ENCODE measurements at places on chromosomes 12 and 14. TPM values are rescaled to one million over a fixed set of nuclear protein-coding genes. Genes with fewer than 3 reads are reported as not detected.

DNA sequence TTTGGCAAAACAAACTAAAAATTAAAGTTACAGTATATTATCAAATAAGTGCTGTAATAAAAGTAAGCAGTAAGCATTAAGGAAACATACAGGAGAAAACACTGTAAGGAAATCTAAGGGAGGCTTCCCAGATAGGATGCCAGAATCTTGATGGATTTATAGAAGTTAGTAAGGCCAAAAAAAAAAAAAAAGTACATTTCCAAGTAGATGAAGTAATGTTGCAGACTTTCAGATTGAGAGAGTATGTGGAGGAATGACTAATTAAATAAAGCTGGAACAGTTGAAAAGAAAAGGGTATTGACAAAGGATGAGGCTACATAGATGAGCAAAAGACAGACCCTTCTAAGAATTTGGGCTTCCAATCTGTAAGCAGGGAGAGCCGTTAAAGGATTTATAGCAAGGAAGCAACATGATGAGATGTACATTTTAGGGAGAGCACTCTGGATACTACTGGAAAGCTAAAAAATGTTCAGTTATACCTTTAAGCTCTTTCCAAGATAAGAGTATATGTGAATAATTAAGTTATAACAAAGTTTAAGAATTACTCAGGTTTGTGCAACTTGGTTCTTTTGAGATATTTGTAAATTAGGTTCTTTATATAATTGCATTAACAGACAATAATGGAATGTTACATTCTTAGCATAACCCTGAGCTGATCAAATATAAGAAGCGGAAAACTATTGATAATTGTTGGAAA lies 87.5 kb upstream of the MON2 start:
- H3K27me3 ChIP-seq = no peaks in the 10 kb centered on the region
- H3K4me3 ChIP-seq = peak overlapping the region; percentile 17
- H3K36me3 ChIP-seq = peaks cover 59% of the 10 kb centered on the region
- no peak for DNase-seq
- H3K27ac ChIP-seq = peak overlapping the region; percentile 9

- DNase-seq = no peak
- no peak overlapping the region for H3K4me3 ChIP-seq
- H3K4me1 ChIP-seq = peaks cover 11% of the 10 kb centered on the region
- H3K36me3 ChIP-seq = peaks cover 57% of the 10 kb centered on the region
Measured at GRCh38 chr12:56286044-56286830, 13.9 kb downstream of the CS start.

- no peaks in the 10 kb centered on the region for H3K36me3 ChIP-seq
- peak overlapping the region; percentile 81 for H3K27ac ChIP-seq
- peak overlapping the region; percentile 77 for H3K4me3 ChIP-seq
- DNase-seq = no peak
- peaks cover 25% of the 10 kb centered on the region for H3K4me1 ChIP-seq
- no peaks in the 10 kb centered on the region for H3K27me3 ChIP-seq
Measured at GRCh38 chr14:89364316-89364715, 52.7 kb downstream of the FOXN3 start.

ZFHX2 gene
- 0.42 TPM for total RNA-seq

GRCh38 chr12:50051101-50051806 lies 6.1 kb upstream of the ASIC1 start:
- peaks cover 27% of the 10 kb centered on the region for H3K27me3 ChIP-seq
- DNase-seq = no peak
- no peaks in the 10 kb centered on the region for H3K36me3 ChIP-seq

DNA sequence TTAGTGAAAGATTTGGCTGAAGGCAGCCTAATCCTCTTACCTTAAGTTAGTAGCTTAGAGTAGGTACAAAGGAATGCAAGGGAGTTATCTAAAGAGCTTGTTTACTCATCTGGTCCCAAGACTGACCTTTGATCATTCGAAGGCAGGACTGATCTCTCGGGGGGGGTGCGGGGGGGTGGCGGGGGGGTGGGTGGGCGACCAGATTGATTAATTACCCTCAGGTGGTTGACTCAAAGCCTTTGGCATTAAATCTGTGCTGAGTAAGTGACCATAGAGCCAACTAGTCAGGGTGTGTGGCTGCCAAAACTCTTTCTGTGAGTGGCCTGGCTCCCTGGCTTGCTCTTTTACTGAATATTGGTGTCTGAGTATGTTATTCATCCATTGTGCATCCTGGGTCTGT lies 731.9 kb upstream of the FBXO33 start:
- H3K4me1 ChIP-seq = no peaks in the 10 kb centered on the region
- no peak overlapping the region for H3K27ac ChIP-seq
- no peaks in the 10 kb centered on the region for H3K27me3 ChIP-seq
- no peaks in the 10 kb centered on the region for H3K36me3 ChIP-seq
- no peak for DNase-seq

SYNDIG1L gene
- total RNA-seq = not detected

FGF23 gene
- total RNA-seq = not detected

HOXC9 gene
- not detected for total RNA-seq

- DNase-seq = no peak
- H3K4me1 ChIP-seq = peaks cover 29% of the 10 kb centered on the region
- no peaks in the 10 kb centered on the region for H3K36me3 ChIP-seq
- no peaks in the 10 kb centered on the region for H3K27me3 ChIP-seq
- peak overlapping the region; percentile 60 for H3K27ac ChIP-seq
- H3K4me3 ChIP-seq = peak overlapping the region; percentile 63
Measured at GRCh38 chr14:71554959-71555612, 377.1 kb upstream of the RGS6 start.

DNA sequence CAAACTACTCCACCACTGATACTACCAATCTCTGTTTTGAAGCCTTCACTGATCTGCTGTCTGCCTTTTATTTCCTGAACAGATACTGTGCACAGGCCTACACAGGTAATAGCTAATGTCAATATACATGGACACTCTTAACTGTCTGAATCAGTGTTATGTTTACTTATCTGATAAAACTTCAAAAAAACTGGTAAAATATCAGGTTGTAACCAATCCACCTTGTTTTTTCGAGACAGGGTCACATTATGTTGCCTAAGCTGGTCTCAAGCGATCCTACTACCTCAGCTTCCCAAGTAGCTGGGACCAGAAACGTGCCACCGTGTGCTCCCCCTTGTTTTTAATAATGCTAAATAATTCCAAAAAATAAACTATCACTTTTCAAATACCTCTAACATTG lies 43.5 kb downstream of the HECTD1 start:
- H3K27me3 ChIP-seq = no peaks in the 10 kb centered on the region
- H3K27ac ChIP-seq = no peak overlapping the region
- no peaks in the 10 kb centered on the region for H3K4me1 ChIP-seq
- DNase-seq = no peak
- H3K4me3 ChIP-seq = no peak overlapping the region

DNA sequence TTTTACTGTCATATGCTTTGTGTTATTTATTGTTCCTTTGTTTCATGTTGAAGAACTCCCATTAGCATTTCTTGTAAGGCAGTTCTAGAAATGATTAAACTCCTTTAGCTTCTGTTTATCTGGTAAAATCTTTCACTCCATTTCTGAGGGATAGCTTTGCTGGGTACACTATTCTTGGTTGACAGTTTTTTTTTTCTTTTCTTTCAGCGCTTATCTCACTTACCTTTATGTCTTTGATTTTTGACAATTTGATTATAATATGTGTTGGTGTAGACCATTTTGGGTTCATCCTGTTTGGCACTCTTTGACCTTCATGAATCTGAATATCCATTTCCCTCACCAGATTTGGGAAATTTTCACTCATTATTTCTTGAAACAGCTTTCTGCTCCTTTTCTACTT lies 16.2 kb downstream of the FBXO33 start:
- DNase-seq = no peak
- peaks cover 4% of the 10 kb centered on the region for H3K4me1 ChIP-seq
- no peak overlapping the region for H3K4me3 ChIP-seq
- H3K27ac ChIP-seq = no peak overlapping the region
- no peaks in the 10 kb centered on the region for H3K27me3 ChIP-seq

DNA sequence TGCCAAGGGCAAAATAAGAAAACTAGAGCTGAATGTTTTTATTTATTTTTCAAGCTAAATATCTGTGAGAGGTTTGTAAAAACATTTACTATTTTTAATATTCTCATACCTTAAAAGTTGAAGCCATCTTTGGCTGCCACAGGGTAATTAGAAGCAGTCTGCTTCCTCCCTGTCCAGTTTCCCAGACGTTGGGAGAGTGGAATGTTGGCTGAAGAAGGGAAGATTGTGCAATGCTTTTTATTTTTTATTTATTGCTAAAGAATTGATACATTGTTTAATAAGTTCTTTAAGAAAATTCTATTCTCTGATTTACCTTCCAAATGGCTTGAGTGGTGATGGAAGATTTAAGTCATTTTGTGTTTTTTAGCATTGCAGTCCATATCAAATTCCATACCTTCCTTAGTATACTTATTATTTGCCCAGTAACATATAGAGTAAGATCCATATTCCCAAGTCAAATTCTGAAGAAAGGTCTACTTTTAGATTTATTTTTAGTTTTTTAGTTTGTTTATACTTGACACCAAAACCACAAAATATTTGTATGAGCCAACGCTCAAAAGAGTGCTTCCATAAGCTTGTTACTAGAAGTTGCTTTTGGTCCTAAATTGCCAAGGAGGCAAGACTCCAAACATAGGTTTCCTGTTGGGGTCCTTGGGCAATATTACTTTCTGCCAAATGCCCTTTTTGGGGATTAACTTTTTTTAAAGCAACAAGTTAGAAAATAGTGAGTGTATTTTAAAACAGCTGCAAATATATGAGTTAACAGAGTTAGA lies 124.0 kb upstream of the CPM start:
- H3K36me3 ChIP-seq = no peaks in the 10 kb centered on the region
- peaks cover 4% of the 10 kb centered on the region for H3K4me1 ChIP-seq
- DNase-seq = no peak
- no peak overlapping the region for H3K4me3 ChIP-seq
- no peak overlapping the region for H3K27ac ChIP-seq
- H3K27me3 ChIP-seq = no peaks in the 10 kb centered on the region

LRRC10 gene
- not detected for total RNA-seq

- no peaks in the 10 kb centered on the region for H3K36me3 ChIP-seq
- H3K4me1 ChIP-seq = peaks cover 19% of the 10 kb centered on the region
- peaks cover 14% of the 10 kb centered on the region for H3K27me3 ChIP-seq
- no peak within 1 kb of the TSS for H3K4me3 ChIP-seq
- no peak within 1 kb of the TSS for H3K27ac ChIP-seq
Measured at GRCh38 chr14:50943943-50944646, at the start of gene PYGL. Gene PYGL, minus strand, starts transcription at chr14:50944483. Its CDS starts 80 bp downstream, at chr14:50944403.

DNA sequence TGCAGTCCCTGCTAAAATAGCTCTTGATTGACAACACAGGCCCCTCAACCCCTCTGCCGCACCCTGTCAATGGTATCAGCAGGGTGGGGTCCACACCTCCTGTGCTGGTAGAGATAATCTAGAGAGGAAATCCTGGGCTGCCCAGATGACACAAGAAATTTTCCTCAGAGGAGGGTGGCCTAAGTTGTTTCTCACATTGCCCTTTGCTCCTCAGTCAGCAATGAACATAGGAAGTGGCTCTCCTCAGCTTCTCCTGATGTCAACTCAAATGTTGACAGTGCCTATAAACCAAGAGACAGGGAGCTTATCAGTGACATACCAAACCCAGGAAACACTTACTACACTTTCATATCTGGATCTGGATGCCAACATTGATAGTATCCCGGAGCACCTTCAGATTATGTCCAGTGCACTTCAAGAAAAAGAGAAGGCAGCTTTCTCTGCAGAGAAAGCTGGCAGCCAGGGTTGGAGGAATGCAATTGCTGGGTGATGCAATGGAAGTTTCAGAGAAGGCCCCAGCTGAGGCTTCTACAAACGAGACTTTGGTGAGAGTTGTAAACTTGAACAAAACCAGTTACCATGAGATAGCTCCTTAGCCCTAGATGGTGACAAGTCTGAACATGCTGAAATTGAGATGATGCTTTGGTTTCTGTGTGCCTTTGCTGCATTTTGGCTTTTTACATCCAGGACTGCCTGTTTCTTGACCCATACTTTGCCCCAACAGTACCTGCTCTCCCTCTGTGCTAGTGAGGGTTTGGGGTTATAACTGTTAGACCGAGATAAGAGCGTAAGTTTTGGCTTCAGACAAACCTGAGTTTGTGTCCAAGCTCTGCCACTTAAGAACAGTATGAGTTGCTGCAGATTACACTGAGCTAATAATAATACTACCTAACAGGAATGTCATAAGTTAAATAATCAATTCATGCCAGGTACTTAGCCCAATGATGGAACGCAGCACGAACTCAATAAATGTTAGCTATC lies 183.5 kb downstream of the NUAK1 start:
- no peak overlapping the region for H3K4me3 ChIP-seq
- no peaks in the 10 kb centered on the region for H3K27me3 ChIP-seq
- H3K4me1 ChIP-seq = no peaks in the 10 kb centered on the region
- DNase-seq = no peak
- no peaks in the 10 kb centered on the region for H3K36me3 ChIP-seq
- no peak overlapping the region for H3K27ac ChIP-seq

R3HDM2 gene
- 115 TPM for total RNA-seq

IAPP gene
- not detected for total RNA-seq

MYL2 gene
- total RNA-seq = not detected

DNA sequence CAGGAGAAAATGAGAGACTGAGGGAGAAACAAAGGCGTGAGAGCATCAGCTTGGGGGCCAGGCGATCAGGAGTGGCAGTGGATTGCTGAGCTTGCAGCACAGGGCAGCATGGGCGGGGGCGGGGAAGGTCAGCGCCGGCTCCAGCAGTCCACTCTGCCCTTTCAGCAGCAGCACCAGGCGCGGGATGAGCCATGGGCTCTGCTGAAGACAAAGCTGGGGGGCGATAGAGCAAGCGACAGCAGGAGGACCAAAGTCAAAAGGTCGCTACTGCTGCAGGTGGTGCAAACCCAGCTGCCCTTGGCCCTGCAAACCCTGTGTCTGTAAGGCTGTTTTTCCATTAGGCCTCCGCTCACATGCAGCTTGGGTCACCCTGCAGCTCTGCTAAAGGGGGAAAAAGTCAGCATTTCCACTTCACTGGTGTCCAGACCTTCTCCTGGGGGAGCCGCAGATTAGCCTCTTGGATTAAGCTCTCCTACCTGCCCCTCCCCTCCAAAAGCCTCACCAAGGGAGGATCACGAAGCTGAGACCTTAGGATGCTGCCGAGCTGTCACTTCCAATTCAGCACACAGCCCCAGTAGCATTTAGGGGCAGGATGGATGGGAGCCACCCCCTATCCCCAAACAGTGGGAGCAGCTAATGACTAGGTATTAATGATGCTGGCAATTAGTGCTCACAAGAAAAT lies 204.8 kb downstream of the DPF3 start:
- H3K36me3 ChIP-seq = no peaks in the 10 kb centered on the region
- no peak overlapping the region for H3K27ac ChIP-seq

MARK3 gene
- total RNA-seq = 147 TPM

All from CD4-positive, CD25-positive, alpha-beta regulatory T cell (primary cell).